ENCODE measurements at places on chromosomes 1 and 21.

GRCh38 chr21:37281993-37282392 lies 14.9 kb upstream of the VPS26C start:
- no peak for DNase-seq

- DNase-seq = no peak
These were observed 2.6 kb upstream of the PER3 start for GRCh38 chr1:7781501-7781900.

DNA sequence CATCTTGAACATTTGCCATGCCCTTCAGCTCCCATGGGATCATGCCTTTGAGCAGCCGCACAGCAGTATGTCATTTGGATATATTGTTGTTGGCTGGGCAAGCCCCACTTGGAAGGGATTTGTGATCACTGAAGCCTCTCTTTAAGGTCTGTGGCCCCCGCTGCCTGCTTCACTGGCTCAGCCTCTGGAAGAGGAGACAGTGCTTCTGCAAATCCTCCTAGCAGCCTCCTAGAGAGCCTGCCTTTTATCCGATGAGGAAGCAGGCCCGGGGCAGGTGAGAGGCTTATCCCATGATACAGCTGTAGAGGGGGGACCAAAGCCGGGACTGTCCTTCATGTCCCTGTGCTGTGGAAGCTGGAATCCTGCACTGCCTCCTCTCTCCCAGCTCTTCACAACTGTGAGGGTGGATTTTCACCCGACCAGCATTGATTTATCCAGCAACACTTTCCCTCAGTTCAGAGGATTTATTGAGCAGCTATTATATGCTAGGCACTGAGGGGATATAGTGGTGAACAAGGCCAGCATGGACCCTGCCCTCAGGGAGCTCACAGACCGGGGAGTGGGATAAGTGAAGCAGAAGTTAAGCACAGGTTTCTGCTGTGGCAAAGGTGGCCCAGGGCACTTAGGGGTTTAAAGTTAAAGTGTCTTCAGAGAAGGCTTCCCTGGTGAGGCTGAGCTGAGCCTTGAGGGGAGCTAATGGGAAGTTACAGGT lies 3.9 kb downstream of the TMEM61 start:
- no peak for DNase-seq

- DNase-seq = peak; percentile 33
These were observed 29.9 kb upstream of the PUM1 start for GRCh38 chr1:31095298-31095981.
